ENCODE measurements at places on chromosomes 2 and 18.

- no peak for DNase-seq
Observed at GRCh38 chr2:77479395-77479794, 42.8 kb downstream of the LRRTM4 start.

DNA sequence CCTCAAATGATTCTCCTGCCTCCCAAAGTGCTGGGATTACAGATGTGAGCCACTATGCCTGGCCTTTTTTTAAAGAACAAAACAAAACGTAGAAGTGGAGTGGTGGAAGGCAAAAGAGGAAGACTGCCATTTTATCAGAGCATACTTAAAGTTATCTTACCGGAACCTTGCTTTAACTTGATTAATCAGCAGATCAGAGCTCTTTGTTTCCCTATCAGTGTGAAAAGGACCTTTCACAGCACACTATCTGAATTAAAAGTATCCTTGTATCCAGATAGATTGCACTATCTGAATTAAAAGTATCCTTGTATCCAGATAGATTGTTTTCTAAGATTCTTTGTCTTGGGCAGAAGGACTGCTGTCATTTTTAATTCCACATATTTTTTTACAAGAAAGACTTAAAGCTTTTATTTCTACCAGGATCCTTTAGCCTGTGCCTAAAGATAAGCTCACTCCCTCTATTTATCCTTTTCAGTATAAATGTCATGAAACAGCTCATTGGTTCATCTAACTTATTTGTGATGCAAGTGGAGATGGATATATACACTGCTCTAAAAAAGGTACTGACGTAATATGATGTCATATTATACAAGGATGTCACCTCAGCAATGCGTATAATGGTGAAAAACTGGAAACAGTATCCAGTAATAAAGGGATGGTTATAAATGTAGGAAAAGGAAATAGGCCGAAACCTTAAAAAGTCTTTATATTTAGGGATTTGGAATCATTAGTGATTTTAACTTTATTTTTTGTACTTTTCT is 17.8 kb downstream of the GMCL1 start:
- no peak for DNase-seq

GRCh38 chr18:58998401-58999203 is 133.9 kb downstream of the ZNF532 start:
- DNase-seq: no peak

GRCh38 chr2:223582001-223582400 is 20.2 kb downstream of the SCG2 start:
- no peak for DNase-seq

GRCh38 chr2:156340377-156340776 is 7.9 kb upstream of the NR4A2 start:
- DNase-seq: no peak

DNA sequence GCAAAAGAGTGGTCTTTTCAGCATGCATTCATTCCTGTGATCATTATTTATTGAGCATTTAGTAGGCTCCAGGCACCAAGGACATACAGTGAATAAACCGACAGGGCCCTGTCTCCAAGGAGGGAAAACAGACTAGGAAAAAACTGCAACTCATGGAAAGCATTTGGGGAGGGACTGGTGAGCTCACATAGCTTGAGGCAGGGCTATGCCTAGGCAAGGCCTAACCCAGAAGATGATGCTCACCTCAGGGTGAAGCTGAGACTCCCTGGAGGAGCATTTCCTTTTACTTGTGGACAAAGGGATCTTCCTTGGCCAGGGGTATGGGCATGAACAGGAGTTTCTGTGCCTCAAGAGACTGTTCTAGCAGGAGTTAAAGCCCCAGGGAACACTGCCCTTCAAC is 3.9 kb downstream of the CXCR1 start:
- DNase-seq: no peak

DNA sequence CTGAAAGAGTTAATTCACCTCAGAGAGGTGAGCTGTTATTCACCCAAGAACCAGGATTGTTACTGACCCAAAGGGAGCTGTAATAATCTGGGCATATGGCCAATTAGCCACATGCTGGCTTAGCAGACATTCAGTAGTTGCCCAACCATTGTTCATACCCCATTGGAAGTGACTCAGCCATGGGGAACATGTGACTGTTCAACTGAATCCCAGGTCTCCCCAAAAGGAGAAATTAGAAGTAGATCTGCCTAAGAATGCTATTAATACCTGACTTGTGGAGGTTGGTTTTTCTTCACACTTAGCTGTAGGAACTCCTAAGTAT is 272.6 kb upstream of the UBE2E3 start:
- no peak for DNase-seq

DNA sequence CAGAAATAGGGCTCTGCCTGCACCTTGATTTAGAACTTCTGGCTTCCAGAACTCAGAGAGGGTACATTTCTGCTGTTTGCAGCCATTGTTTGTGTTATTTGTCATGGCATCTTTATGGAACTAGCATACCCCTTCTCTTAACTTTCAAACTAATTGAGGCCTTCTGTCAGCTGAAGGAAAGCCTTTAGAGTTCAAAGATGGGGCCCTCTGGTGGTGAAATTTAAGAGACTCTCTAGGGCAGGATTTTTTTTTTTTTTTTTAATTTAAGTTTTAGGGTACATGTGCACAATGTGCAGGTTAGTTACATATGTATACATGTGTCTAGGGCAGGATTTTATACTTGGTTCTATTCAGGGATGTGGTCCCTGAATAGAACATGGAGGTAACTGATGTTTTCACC is 260.6 kb upstream of the LINC00305 start:
- no peak for DNase-seq

DNA sequence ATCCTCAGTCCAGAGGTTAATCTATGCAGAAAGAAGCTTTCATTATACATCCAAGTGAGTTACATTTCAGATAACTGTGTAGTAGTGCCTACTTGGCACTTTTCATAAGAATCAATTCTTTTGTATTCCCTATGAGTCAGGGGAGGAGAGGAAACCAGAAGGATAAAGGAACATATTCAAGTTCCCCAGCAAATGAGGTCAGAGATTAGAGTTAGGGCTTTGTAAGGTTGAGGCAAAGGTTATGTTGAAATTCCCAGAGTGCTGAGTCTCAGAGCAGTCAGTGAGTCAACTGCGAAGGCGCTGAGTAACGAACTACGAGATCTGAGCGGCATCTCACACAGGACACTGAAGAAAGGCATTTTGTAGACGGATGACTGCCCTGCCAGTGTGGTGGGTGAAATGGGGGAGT is 25.1 kb upstream of the ME2 start:
- no peak for DNase-seq

DNA sequence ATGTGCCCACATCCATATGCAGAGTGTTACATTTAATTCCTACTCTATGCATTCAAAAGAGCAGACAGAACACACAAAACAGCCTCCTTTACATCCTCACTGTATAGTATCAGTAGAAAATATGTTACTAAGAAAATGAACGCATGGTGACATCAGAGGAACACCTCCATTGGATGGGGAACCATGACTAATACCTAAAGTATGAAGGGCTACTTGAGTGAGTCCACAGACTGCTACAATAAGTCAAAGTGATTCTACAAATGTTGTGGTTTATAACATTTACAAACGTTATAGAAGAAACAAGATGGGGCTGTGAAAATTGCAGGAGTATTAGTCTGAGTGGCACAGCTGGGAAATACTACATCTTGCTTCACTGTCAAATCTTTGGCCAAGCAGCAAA is 1830.9 kb upstream of the PIK3C3 start:
- no peak for DNase-seq

- DNase-seq: no peak
Observed at GRCh38 chr18:37362158-37362890, 203.3 kb downstream of the CELF4 start.

- peak; percentile 95 for DNase-seq
Observed at GRCh38 chr2:99141110-99142108, at the start of gene C2orf15. Gene C2orf15 (plus strand): TSS chr2:99141707. CDS start chr2:99150559, 8,852 bp downstream.

DNA sequence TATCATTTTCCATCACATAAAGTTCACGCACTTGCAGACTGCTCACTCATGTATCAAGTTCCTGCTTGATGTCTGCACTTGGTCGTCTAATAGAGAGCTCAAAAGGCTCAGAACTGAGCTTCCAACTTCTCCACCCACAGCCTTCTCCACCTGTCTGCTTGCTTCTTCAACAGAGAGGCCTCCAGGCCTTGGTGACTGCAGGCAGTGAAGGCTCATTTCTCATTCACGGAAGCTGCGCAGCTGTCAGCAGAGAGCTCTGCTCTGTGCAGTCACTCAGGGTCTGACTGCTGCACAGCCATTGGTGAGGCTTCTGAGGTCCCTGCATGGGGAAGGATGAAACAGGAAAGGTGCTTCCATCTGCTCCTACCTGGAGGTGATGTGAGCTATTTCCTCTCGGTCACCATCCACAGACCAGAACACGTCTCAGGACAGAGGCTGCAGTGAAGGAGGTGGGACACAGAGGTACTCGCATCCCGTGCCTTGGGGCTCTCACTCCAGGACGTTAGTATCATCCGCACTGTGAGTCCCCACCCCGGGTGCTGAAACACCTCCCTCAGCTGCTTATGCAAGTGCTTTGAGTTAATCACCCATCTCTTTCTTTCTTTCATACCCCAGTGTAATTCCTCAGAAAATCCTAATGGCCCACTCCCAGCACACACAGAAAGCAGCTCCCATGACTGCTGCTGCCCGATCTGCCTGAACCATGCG is 126.2 kb downstream of the TMEM18 start:
- no peak for DNase-seq

GRCh38 chr2:28389399-28390240 is 3.0 kb upstream of the FOSL2 start:
- no peak for DNase-seq

GRCh38 chr2:43819491-43820163 is 19.0 kb downstream of the ABCG5 start:
- no peak for DNase-seq

- no peak for DNase-seq
Observed at GRCh38 chr18:26826656-26827235, 38.8 kb downstream of the AQP4 start.

GRCh38 chr2:42368817-42369531 is 8.0 kb upstream of the COX7A2L start:
- no peak for DNase-seq

DNA sequence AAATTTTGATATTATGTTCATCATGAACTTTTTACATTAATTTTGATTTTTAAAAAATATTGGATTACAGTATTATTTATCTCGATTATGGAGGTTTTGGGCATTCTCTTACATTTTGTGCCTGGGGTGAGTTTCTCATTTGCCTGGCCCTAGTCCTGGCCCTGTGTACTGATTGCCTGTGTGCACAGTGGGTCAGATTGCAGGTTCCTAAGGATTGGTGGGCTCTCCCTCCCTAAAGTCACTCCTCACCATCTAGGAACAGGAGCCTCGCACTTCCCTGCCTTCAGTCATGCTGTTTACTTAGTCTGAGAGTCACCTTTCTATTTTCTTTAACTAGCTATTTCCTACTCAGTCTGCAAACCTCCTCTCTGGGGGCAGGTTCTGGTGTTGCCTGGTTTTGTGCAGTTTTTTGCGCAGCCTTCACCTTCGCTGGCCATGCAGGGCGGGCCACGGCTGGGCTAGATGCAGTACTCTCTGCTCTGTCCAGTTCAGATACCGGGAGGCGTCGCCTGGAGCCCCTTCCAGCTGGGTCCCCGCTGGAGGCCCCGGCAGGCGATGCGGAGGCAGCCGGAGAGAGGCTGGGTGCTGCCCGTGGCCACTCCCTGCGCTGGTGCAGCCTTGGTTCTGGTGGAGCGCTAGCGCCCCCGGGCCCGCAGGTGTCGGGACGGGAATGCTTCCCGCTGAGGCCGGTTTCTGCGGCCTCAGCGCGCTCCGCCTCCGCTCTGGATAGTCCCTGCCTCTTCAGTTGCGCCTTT is 23.3 kb upstream of the MC5R start:
- DNase-seq: no peak

GRCh38 chr2:225031599-225031998 is 10.7 kb downstream of the DOCK10 start:
- no peak for DNase-seq

DNA sequence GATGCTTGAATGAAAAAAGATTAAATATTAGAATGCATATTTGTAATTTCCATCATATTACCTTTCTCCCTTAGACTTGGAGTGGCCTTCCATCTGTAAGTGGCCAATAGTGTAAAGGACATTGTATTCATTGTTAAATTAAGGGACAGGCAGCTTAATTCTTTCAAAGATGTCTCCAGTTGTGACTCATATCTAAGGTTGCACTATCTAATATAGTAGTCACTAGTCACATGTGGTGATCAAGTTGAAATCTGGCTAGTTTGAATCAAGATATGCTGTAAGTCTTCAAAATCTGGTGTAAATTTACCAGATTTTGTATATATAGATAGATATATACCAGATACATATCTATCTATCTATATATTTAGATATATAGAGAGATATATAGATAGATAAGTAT is 52.4 kb upstream of the AGPS start:
- DNase-seq: no peak

DNA sequence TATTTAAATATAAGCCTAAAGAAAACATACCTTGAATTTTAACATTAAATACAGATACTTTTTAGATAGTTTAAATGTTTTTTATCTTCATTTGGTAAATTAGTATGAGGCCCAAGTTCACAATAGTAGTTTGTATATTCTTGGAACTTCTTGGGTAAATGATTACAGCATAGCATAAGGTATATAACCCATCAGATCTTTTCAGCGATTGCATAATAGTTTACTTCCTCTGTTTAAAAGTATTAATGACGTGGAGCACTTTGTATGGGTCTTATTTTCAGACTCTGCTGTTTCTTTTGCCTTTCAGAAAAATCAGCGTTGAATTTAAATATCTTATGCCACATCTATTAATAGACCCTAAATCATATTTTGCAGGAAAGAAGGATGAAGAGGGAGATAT is 60.2 kb downstream of the CHRNA1 start:
- DNase-seq: no peak

GRCh38 chr2:165905269-165905668 is 48.3 kb downstream of the TTC21B start:
- no peak for DNase-seq

DNA sequence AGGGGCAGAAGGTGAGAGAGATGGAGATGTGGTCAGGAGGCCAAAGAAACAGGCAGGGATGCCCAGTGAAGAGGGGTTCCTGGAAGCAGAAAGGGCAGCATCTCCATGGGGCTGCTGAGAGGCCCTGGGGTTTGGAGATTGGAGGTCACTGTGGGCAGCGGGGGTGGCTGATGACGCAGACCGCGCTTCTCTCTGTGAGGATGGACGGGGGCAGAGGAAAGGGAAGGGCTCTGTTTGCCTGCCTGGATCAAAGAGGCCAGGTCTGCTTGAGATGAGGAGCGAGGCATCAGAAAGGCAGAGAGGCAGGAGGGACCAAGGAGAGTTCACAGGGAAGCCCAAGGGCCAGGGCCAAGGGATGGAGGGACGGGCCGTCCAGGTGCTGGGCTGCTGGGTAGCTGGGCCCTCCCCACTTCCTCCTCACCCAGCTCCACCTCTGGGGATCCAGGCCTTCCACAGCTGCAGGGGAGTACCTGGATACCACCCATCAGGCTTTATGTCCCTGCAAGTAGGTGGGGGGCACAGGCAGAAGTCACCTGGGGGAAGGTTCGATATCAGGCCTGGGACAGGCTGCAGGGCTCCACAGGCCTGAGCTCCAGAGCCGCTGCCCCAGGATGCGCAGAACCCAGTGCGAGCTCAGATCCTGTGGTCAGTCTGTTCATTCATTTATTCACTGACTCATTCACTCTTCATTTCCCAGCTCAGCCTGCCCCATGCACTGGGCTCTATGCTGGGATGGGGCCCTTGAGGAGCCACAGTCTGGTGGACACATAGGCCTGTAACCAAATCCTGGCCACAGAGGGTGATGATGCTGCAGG is 30.6 kb downstream of the ADRA2B start:
- DNase-seq: no peak

GRCh38 chr2:20675701-20676352 is 8.9 kb downstream of the GDF7 start:
- DNase-seq: no peak

GRCh38 chr18:48126240-48126639 is 195.8 kb upstream of the SMAD2 start:
- DNase-seq: no peak
